ENCODE measurements at places on chromosomes 1 and 21.

- DNase-seq, result no peak
These were observed 164.4 kb downstream of the NTPCR start for GRCh38 chr1:233114860-233115259.

- no peak for DNase-seq
These were observed 53.5 kb downstream of the FMO4 start for GRCh38 chr1:171367436-171367835.

GRCh38 chr21:35164971-35165483 lies 115.9 kb upstream of the RUNX1 start:
- DNase-seq, result no peak

DNA sequence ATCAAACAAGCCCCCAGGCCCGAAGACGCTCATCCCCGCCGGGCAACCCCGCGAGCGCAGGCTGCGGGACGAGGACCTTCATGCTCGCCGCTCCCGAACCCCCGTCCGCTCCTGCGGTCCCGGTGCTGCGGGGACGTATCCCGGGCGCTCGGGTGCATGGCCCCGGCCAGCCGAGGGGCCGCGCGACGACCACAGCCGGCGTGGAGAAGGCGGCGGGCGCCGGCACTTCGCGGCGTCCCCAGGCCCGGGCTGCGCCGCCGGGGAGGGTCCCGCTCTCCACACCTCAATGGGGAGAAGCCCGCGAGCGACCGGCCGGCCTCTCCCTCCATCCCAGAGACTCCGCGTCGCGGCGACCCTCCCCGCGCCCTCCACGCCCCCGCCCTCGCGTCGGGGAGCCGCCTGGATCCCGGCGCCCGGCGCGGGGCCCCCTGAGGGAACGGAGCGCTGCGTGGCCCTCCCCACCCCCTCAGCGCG lies 401 bp downstream of the ERRFI1 start:
- no peak for DNase-seq

DNA sequence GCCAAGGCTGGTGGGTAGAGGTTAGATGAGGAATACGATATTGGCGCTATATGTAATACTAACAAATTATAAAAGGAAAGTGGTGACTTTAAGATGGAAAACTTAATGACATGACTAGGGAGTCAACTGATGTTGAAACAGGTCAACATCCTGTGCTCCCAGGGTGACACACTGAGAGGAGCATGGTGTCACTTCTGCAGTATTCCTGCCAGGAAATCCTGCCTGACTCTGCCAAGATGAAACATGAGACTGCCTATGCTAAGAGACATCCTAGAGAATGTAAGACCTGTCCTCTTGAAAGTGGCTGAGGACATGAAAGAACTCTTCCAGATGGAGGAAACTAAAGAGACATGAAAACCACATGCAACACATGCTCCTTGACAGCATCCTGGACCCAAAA lies 65.0 kb upstream of the KCND3 start:
- no peak for DNase-seq

GRCh38 chr1:230430499-230430898 lies 4.4 kb upstream of the PGBD5 start:
- DNase-seq, result no peak

- DNase-seq, result no peak
These were observed 59.3 kb downstream of the TGFBR3 start for GRCh38 chr1:91826649-91827048.

DNA sequence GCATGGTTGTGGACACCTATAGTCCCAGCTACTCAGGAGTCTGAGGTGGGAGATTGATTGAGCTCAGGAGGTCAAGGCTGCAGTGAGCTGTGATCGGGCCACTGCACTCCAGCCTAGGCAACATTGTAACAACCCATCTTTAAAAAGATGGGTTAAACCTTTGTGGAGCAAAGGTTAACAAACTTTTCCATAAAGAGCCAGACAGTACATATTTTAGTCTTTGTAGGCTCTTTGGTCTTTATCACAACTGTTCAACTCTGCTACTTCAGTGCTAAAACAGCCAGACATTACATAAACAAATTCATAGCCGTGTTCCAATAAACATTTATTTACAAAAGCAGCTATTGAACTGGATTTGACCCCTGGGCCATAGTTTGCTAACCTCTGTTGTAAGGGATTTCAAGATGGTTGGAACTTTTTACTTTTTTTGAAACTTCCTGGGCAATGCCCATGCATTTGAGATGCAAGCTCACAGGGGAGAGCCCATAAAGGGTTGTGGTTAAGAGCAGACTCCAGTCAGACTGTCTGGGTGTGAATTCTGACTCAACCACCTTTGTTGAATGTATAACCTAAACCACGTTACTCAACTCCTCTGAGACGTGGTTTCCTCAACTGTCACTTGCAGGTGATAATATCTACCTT lies 10.8 kb downstream of the INAVA start:
- DNase-seq, result peak; percentile 50

GRCh38 chr1:174535207-174535606 lies 87.4 kb downstream of the GPR52 start:
- DNase-seq, result no peak

- DNase-seq, result no peak
These were observed 5.7 kb upstream of the CHD5 start for GRCh38 chr1:6185635-6186382.

DNA sequence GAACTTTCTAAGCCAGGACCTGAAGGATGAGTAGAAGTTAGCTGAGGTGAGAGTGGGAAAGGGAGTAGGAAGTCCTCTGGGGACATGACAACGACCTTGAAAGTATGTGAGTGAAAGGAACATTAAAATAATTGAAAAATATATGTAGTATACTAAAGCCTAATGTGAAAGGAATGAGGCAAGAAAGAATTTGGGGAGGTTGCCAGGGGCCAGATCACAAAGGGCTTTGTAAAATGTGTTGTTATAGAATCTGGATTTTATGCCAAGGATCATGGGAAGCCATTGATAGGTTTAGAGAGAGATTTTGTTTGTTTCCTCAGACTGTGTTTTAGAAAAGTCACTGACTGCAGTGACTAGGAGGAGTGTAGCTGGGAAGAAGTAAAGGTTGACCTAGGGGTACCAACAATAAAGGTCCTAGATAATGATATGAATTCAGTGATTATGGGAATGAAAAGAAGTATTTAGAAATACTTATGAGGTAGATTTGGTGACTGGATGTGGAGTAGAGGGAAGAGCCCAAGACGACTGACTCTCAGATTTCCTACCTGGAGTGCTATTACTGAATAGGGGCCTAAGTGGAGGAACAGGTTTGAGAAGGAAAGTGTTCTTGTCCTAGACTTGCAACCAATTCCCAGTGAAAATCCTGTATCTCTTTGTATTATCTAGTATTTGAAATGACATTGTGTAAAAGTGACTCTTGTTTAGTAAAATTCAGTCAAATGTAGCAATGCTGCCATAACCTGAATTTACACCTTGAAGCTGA lies 179.8 kb downstream of the PHTF1 start:
- DNase-seq, result no peak

- DNase-seq, result no peak
These were observed 67.7 kb downstream of the MRPL39 start for GRCh38 chr21:25539606-25540005.

- no peak for DNase-seq
These were observed 3.1 kb upstream of the EVA1B start for GRCh38 chr1:36326499-36326898.

DNA sequence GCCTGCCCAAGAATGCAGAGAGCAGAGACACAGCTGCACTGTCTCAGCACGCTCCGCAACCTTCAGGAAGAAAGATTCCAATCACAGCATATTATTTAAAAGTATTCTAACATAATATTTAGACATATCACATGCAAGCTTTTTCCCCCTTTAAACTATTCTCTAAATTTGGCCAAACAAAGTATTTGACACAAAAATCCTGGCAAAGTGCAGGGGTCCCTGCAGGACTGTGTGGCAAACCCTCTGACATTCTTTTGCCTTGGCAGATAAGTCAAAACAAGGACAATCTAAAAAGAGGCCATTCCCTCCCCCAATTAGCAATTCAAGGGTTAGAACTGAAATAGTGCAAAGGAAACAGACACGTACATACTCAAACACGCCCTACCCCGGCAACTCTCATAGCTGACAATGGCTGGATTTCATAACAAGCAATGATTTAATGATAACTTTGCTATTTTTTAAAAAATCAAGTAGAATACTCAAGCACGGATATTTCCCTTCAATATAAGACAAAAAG lies 225.3 kb downstream of the MRPL39 start:
- DNase-seq, result no peak

DNA sequence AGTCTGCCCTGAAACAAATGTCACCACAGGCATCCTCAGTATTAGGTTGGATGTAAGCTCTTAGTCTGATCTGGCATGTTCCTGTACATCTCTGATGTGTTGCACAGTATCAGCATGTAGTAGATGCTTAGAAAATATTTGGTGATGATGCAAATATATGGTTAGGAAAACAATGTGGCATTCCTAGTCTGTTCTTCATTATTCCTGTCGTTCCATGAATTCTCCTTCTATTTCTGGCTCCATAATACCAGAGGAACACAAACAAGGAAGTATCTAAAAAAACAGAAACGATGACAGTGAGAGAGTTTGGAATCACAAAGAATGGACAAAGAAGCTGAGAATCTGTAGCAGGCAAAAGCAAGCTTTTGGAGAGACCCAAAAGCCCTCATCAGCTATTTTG lies 236.6 kb downstream of the HHAT start:
- no peak for DNase-seq

GRCh38 chr21:45979141-45979631 lies 2.4 kb upstream of the COL6A1 start:
- DNase-seq, result no peak

- no peak for DNase-seq
These were observed 9.4 kb downstream of the LAPTM5 start for GRCh38 chr1:30748098-30748698.

DNA sequence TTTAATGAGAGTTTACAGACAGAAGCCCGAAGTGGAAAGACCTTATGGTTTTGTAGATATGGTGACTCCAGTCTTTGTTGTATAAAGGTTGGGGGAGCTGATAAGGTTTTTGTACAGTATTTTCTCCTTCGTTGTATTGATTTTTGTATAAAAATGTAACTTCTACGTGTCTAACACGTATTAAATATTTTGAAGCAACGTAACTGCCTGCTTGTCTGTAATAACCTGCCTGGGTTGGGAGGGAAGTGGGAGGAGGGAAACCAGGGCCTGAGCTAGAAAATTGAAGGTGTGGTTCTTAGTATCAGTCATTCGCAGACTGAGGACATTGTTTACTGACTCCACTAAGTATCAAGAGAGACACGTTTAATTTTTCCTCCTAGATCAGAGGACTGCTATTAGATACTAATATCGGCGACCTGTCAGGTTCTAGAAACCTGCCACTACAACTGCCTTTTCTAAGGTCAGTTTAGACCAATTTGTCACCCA lies 2.2 kb downstream of the IER5 start:
- DNase-seq, result no peak

DNA sequence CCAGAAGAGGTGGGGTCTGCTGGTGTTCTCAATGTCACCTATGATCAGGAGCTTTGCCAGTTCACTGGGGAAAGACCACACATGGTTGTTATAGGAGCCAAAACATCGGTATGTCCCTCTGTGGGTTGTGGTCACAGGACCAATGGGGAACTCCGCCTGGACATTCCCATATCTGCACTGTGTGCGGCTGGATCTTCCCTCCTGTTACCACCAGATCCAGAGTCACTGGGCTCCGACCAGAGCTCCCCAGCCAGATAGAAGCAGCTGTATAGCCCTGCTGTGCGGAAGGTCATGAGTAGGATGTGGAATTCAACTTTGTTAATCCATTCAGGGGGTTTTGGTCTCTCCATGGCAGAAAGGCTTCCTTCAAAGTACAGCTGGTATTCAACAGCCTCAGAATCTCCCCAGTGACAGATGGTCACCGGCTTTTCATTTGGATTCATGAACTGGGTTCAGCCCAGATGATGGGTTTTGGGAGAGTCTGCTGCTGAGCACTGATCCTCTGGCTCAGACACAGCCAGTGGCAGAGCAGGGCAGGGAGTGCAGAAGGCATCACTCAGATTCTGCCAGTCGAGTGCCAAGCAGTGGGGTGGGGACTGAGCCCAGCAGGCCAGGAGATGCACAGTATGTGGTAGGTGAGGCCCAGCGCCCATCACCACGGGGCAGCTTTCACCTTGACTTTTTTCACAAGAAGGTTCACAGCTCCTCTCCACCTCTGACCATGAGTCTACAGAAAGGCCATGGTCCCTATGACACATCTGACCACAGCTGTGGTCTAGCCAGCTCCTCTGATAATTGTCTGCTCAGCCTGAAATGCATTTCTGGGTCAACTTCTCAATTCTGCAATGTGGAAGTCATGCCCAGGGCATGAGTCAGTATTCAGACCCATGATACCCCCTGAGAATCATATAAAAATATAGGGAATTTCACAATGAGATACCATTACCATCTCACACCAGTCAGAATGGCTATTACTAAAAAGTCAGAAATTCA lies 2.9 kb upstream of the SHCBP1L start:
- no peak for DNase-seq

DNA sequence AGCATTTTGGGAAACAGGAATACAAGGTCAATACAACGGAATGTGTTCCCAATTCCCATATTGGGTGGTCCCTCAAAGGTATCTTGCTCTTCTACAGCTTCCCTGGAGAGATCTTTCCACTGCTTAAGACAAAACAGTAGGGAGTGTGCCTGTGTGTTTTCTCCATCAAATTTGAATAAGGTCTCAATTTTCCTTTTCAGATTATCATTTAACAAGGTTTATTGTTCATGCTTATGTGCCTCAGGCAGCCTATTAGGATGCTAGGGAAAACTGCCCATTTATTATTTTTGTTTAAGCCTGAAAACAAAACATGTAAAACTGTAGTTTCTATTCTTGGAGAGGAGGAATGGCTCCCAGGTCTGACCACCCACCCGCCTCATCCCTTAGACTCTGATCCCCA lies 622.7 kb downstream of the LMO4 start:
- DNase-seq, result no peak

- no peak for DNase-seq
These were observed 53.1 kb upstream of the GPR37L1 start for GRCh38 chr1:202069662-202070061.

- no peak for DNase-seq
These were observed 99.0 kb upstream of the C1orf105 start for GRCh38 chr1:172321451-172321850.

- no peak for DNase-seq
These were observed at the start of gene HTR1D for GRCh38 chr1:23217421-23218115. Gene HTR1D, minus strand, starts transcription at chr1:23217502. Its CDS starts 23,283 bp downstream, at chr1:23194219.

- no peak for DNase-seq
These were observed 19.4 kb downstream of the PGM1 start for GRCh38 chr1:63612564-63612963.

- no peak for DNase-seq
These were observed 138.1 kb downstream of the TPR start for GRCh38 chr1:186236921-186237320.

- no peak for DNase-seq
These were observed 246.3 kb downstream of the HHIPL2 start for GRCh38 chr1:222301652-222302051.

GRCh38 chr1:181141431-181141910 lies 53.0 kb downstream of the IER5 start:
- DNase-seq, result peak; percentile 59

Measured in activated T-cell treated with anti-CD3 and anti-CD28 coated beads for 24 hours (primary cell).